ENCODE measurements at places on chromosomes 3 and 15.

GRCh38 chr3:119508172-119508845, 10.0 kb downstream of the TIMMDC1 start:
- no peak for DNase-seq

DNA sequence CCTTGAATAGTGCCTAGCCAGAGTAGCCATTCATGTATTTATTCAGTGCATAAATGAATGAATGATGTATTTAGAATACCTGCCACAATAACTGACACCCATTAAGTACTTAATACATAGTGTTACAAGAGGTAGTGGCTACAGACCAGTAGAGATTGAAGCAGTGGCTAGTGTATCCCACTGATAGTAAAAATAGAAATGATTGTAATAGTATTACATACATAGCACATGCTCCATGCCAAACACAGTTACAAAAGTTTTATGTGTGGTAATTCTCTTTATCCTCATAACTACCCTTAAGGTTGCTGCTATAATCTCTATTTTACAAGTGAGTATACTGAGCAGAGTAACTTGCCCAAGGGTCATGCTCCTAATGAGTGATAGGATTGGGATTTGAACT, 30.3 kb upstream of the SCAANT1 start:
- DNase-seq = no peak

- no peak for DNase-seq
Measured at GRCh38 chr3:53194210-53195065, 33.4 kb downstream of the PRKCD start.

DNA sequence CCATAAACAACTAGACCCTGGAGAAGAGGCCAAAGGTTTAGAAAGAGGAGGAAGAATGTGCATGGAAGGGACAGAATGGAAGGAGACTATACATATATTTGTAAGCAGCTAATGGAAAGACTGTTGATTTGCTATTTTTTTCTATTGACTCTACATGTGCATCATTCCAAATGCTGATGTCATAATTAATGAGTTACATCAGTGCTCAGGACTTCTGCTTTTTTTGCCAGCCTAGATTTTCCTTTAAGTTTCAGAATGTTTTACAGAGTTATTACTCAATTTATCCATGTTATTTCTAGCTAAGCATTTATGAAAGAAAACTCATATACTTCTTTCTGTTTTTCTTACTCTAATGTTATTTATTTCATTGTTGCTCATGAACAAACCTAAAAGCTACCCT, 62.6 kb upstream of the VGLL3 start:
- no peak for DNase-seq

DNA sequence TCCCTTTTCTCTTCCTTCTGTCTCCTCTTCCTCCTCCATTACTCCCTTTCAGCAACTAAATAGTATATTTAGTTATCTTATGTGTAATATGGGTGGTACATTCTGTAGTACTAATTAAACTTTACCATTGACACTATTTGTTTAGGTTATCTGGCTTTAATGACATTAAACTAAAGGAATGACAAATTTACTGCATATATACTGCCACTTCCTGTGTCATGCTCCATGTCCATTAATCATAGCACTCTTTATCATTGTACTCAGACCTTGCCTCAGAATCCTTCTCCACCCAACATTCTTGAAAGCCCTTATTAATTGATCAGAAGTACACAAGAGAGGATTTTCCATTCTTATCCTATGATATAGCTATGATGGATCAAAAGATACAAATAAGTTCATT, 244.2 kb downstream of the NAALADL2 start:
- DNase-seq = no peak

- no peak for DNase-seq
Measured at GRCh38 chr3:157700405-157700804, 197.2 kb upstream of the VEPH1 start.

DNA sequence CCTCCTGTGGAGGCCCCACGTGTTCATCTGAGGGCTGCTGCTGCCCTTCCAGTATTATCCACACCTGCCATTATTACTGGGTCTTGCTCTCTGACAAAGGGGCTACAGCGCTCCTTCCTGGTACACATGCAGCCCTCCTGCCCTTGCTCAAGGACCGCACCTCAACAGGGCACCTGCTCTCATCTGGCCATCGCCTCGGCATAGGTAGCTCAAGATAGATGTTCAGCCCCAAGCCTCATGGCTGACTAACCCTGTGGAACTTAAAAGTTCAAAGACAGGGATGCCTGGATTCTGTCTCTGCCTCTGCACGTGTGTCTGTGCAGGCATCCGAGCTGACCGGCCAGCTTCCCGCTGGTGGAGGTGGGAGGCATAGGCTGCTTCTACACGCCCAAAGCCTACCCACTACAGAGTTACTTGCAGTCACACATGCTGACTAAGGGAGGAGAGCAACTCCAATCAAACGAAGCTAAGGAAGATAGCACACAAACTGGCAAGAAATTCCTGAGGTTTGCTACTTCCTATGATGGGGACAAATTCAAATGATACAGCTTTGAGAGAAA, 152.5 kb upstream of the ATP10A start:
- DNase-seq = no peak

- DNase-seq = no peak
Measured at GRCh38 chr15:87528873-87529272, 727.7 kb downstream of the NTRK3 start.

DNA sequence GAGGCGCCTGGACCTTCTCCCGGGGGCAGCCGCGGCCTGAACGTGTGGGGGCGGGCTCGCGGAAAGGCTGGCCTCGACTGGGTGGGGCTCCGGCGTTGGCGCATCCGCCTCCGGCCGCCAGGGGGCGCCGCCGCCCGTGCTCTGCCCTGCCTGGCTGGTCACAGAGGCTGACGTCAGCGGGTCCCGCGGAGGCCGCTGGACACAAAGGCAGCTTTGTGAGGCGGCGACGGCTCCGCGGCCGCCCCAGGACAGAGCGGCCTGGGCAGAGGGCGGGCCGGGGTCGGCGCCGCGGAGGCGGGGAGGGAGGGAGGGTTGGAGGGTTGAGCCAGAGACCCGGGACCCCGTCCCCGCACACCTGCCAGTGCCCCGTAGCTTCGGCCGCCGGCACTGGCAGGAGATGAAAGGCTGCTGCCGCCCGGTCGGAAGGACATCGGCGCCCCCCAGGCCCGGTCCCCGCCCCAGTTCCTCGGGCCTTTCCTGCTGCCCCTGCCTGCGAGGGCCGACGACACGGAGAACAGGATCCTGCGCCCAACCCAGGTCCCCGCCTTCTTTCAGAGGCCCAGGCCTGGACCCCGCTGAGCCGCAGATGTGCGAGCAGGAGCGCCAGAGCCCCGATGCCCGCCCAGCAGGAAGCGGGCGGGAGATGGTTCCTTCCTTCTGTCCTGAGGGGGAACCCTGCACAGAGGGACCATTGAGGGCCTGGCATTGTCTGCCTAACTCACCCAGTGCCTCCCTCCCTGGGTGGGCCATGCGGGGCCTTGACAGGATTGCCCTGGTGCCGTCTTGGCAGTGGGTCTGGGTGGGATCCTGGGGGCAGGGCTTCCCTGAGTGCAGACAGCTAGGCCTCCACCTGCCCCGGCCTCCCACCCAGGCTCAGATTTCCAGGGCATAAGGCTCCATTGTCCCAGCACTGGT, 8.7 kb upstream of the SEMA3B start:
- peak; percentile 56 for DNase-seq

DNA sequence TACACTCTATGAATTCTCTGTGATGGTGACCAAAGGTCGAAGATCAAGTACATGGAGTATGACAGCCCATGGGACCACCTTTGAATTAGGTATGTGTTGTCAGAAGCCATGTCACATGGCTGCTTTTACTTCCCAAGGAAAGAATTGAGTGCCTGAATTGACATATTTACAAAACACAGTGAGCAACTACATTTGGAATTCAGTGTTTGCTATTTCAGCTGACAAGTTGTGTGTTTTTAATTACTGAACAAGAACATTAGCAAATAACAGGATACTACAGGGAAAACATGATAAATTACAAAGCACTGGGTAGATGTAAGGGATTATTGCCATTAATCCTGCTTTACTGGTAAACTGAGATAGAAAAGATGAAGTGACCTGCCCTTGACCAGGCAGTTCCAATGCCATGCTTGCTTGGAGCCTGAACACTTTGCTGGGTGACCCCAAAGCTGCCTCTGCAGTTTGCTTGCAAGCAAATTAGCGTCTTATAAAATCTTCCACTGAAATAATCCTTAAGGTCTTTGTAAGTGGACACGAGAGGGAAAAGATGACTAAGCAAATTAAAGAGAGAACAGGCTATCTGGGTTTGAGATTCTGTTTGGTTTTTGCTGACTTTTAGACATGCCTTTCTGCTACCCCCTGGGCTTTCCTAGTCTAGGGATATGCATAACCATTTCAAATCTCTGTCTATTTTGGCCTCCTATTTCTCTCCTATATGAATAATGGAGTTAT, 98.2 kb downstream of the HCN4 start:
- no peak for DNase-seq

- no peak for DNase-seq
Measured at GRCh38 chr3:41579861-41580260, 380.6 kb downstream of the CTNNB1 start.

- DNase-seq = no peak
Measured at GRCh38 chr3:3196148-3196861, 16.8 kb upstream of the CRBN start.

GRCh38 chr15:75131269-75131643, 70.4 kb upstream of the C15orf39 start:
- no peak for DNase-seq

DNA sequence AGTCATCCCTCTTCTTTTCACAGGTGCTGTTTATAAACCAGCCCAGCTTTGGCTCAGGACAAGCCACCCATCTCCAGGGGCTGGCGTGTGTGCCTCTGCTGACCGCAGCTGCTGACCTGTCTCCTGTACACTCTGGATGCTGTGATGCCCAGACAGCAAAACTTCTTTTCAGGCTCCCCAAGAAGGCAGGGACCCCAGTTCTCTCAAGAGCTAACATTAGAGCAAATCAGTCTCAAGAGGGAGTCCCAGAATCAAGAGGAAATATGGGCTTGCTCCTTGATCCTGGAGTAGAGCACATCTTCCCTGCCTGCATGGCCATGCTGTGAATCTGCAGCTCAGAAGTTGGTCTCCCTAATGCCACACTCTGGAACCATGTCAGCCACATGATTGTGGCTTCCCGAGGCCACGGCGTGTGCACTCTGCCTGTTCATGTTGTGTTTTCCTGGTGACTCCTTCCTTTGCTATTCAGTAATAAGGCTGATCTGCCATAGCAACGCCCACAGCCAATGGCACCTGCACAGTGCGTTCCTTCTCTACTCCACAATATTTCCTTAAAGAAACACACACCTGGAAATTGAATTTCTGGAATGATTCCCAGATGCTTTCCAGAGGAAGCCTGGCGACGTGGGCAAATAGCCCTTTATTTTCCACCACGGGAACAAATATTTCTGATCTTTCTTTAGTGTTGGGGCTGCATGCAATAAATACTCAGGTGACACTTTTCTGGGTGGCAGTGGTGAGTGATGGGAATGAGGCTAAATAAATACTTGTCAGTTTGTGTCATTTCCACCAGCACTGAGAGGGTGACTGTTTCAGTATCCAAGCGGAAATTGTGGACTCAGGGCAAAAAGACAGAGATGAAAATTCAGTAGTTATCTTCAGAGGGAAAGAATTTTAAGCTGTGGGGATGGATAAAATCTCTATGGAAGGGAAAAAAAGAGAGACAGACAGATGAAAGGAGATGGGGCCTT, 21.9 kb upstream of the THSD4 start:
- no peak for DNase-seq

- no peak for DNase-seq
Measured at GRCh38 chr3:53764026-53764775, 82.0 kb downstream of the CHDH start.

- no peak for DNase-seq
Measured at GRCh38 chr3:150274372-150274771, 133.7 kb upstream of the TSC22D2 start.

DNA sequence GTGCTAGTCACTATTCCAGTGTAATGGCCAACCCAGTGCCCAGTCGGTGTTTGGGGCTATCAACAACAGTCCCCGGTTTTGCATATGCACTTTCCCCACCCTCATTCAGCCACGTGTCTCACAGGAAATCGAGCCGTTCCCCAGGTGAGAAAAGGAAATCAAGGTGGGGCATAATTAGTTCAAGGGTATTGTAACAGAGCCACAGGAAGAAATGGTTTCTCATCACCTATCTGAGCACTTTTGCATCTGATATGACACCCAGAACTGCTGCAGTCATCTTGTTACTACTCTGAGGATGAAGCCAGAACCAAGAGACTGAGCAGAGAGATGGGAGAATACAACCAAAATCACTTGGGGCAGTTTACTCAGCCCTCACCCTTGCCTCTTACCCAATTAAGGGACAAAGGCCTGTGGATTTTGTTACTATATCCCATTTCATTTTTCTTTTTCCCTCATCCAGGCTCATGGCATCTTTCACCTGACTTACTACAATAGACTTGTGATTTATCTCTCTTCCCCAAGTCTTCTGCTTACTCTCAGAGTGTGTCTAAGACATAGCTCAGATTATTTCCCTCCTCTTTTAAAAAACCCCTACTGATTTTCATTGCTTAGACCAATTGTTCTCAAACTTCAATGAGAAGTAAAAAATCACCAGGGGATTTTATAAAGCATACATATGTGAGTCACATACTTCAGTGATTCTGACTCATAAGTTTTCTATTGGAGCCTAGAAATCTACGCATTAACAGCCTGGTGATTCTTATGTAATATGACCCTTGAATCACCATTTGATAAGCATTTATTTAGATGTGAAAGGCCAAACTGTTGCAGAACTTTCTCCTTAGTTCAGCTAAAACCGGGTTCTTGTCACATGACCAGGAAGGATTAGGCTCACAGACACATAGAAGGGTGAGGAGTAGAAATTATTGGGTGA, 40.5 kb downstream of the TRAT1 start:
- DNase-seq = no peak

DNA sequence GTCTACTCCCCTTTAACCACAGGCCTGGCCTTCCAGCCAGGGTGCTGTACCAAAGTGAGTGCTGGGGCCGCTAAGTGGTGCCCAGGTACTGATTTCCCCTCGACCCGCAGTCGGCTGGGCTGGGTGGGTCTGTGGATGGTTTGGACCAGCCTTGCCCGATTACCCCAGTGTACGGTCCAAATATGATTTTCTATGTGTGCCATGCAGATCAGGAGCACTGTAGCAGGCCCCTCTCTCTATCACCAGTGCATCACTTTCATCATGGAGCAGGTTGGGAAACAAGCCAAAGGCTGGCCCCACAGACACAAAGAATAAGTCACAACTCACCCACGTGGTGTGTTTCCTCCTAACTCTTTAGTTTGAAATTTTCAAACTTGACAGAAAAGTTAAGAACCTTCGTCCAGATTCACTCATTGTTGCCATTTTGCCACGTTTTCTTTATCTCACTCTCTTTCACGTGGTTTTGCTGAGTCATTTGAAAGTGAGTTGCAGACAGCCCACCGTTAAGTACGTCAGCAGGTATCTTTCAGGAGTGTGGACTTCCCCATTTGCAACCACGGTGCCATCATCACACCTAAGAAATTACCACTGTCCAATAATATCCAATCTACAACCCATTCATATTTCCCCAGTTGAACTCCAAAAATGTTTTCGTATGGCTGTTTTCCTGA, 37.0 kb downstream of the ZNF710 start:
- no peak for DNase-seq

DNA sequence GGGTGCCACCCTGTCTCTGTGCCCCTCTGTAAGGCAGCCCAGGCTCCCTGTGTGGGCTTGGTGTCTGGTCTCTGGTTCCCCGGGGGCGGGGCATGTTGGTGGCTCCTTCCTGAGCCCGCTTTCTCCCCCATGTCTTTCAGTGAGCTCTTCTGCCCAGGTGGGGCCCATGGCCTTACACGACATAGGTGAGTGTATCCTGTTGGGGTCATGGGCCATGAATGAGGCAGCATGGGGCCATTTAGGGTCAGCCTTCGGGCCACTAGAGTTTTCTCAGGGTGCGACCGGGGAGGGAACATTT, 195.1 kb downstream of the UBE3A start:
- DNase-seq = no peak

Measured in NCI-H1436 (cell line).